ENCODE measurements at places on chromosomes 1 and 21. TPM values are rescaled to one million over a fixed set of nuclear protein-coding genes. Genes with fewer than 3 reads are reported as not detected.

Gene ZNF669
- 8.6 TPM for total RNA-seq

- no peak for DNase-seq
Measured at GRCh38 chr1:171366816-171367215, 52.8 kb downstream of the FMO4 start.

Gene HEYL
- 11.4 TPM for total RNA-seq

DNA sequence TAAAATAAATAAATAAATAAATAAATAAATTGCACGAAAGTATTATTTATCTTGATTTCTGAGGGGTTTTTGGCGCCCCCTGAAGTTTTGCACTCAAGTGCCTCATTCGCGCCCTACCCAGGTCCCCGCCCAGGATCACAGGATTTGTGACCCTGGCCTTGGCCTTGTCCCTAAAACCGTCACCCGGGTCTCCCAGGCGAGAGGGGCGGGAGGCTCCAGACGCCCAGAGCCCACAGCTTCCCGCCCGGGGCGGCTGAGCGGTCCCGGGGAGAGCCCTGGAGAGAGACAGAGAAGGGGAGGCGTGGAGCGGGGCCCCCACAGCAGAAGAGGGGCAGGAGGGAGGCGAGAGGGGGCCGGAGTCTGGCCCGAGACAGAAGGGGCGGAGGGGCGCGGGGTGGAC, 91.8 kb upstream of the CASZ1 start:
- no peak for DNase-seq

Gene NR1I3
- not detected for total RNA-seq

- no peak for DNase-seq
Measured at GRCh38 chr1:113747376-113747775, 11.9 kb downstream of the PHTF1 start.

DNA sequence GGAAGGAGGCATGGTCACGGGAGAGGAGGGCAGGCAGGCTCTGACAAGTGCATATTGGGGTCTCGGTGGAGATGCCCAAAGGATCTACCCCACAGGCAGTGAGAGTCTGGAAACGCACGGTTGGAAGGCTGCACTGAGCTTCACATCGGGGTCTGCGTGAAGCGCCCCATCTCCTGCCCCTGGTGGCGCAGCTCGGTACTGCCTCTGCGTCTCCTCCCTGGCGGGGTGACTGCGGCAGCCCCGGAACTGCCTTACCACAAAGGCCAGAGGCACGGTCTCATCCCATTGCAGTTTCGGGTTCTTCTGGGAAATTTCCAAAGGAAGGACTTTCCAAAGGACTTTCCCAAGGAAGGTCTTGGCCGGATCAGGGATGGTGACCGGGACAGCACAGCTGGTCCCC, 69.2 kb upstream of the AJAP1 start:
- no peak for DNase-seq

Gene GRHL3
- total RNA-seq = not detected

DNA sequence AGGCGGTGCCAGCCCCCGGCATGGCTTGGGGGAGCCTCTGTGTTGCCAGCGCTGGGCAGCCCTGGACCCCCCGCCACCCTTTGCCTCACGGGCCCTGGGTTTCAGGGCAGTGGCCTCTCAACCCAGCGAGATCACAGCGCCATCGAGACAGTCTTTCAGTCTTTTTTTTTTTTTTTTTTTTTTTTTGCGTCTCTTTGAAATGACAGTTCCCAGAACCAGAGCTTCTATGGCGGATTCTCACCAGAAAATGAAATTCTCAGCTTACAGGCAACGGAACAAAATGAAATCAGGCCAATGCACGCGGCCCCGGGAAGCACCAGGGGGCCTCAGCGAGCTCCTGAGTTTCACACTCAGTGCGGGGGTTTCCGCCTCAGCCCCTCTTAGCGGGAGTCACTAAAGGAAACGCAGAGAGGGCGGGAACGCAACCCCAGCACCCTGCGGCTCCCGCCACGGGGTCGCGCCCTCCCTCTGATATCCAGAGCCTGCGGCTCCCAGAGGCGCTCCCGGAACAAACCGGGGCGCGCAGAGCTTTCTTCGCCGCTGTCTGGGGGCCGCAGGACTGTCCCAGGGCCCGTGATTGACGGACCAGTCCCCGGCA, 8.0 kb upstream of the COL6A1 start:
- DNase-seq = peak; percentile 70

GRCh38 chr1:181010789-181011188, 11.9 kb downstream of the STX6 start:
- DNase-seq = no peak

Gene S100A14
- not detected for total RNA-seq

- DNase-seq = peak; percentile 79
Measured at GRCh38 chr1:109299558-109300343, 7.1 kb downstream of the MYBPHL start.

DNA sequence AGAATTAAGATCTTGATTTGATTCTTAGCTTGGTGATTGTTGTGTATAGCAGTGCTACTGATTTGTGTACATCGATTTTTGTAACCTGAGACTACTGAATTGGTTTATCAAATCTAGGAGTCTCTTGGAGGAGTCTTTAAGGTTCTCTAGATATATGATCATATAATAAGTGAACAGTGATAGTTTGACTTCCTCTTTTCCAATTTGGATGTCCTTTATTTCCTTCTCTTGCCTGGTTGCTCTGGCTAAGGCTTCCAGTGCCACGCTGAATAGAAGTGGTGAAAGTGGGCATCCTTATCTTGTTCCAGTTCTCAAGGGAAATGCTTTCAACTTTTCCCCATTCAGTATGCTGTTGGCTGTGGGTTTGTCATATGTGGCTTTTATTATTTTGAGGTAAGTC, 61.5 kb upstream of the LYST start:
- no peak for DNase-seq

Gene USP25
- total RNA-seq = 67.0 TPM

Gene OR2W3
- 1.5 TPM for total RNA-seq

- DNase-seq = no peak
Measured at GRCh38 chr1:25706146-25707089, 89.8 kb downstream of the MAN1C1 start.

DNA sequence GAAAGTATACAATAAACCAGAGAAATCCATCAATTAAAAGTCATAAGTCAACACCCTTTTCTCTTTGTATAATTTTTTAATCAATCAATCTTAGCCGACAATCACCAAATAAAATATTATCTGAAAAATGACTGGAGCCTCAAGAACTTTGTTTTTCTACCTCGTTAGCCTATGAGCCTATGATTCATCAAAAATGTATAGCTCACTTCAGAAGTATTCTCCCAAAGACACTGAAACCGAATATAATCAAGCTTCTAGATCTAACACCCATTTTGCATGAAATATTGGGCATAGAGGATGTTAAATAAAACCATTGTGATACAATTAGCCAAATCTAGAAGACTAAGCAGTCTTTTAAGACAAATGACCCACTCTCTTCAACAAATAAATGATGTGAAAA, 17.8 kb upstream of the RSBN1 start:
- no peak for DNase-seq

- DNase-seq = no peak
Measured at GRCh38 chr1:162677607-162678371, 45.5 kb downstream of the DDR2 start.

DNA sequence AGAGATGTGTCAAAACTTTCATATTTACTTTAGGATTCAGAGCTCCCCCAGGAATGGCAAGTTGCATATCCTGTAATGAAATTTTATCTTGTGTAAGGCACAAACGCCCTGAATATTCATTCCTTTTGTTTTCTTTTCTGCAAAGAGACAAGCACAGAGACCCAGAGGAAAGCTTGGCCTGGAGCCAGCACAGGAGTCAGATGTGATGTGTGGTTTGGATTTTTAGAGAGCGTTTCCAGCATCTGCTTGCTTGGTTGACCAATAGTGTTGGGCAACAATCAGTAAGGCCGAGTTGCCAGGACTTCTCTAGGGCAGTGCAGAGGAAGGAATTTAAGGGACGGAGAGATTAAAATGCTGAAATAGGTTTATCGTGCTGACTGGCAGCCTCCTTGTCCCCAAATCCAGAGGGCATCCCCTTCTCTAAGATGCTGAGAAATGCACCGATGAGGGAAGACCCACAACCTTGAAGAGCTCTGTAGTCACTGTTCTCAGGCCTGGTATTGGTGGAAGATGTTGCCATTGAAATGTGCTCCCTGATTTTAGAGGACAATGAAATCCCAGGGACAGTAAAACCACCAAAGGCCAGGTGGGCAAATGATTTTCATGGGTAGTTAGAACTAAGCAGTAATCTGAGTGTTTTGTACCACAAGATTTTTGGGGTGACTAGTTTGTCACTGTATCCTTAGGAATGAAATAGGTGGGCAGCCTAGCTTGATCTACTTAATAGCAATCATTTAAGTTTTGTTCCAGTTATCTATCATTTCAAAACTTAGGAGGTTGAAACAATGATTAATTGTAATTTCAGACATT, 37.9 kb upstream of the RHOU start:
- DNase-seq = peak; percentile 91

DNA sequence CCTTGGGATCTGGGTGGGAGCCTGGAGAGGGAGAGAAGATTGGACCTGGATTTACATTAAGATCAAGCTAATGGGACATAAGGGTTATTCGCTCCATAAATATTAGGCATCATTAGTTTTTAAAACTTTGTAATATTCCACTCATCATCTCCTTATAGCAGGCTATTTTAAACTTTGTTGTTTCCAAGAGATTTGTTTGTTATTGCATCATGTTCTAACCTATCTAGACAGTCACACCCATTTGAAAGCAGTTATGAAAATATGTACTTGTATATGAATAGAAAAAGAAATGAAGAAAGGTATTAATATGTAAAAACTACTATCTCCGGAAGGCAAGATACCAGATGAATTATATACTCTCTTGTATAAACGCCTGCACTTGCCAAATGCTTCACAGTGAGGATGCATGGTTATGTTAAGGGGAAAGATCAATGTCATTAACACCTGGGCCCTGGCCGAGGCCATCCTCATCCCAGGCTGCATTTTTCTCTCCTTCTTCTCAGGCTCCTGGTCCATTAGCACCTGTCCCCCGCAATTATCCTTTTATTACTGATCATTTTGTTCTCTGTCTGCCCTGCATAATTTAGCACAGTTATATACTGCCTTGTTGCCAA, 468.2 kb downstream of the MATN1 start:
- no peak for DNase-seq

DNA sequence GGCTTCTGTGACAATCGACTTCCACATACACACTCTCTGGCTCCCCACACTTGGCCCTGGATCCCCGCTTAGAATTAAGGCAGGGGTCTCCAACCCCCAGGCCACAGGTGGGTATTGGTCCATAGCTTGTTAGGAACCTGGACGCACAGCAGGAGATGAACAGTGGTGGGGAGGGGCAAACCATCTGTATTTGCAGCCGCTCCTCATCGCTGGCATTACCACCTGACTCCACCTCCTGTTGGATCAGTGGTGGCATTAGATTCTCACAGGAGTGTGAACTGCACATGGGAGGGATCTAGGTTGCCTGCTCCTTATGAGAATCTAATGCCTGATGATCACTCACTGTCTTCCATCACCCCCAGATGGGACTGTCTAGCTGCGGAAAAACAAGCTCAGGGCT, 16.0 kb downstream of the TRIM62 start:
- DNase-seq = no peak

DNA sequence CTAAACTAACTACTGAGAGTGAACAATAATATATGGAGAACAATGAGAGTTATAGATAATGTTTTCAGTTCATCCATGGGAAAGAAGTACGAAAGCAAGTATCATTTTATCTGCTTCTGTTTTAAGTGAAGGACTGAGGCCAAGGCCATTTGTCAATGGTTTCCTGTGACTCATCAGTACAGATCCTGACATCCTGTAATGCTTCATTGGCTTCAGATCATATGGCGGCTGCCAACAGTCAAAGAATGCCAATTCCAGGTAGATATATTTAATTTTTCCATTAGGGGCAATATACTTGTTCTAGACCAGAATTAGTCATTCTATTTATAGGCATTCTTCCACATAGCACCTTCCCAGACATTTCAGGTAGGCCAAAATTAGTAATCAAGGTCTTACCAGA, 97.3 kb downstream of the USH2A start:
- DNase-seq = no peak

Gene MIS18A
- 4.0 TPM for total RNA-seq

- no peak for DNase-seq
Measured at GRCh38 chr1:169110236-169110635, 3.7 kb downstream of the ATP1B1 start.

Gene FNBP1L
- 18.3 TPM for total RNA-seq

DNA sequence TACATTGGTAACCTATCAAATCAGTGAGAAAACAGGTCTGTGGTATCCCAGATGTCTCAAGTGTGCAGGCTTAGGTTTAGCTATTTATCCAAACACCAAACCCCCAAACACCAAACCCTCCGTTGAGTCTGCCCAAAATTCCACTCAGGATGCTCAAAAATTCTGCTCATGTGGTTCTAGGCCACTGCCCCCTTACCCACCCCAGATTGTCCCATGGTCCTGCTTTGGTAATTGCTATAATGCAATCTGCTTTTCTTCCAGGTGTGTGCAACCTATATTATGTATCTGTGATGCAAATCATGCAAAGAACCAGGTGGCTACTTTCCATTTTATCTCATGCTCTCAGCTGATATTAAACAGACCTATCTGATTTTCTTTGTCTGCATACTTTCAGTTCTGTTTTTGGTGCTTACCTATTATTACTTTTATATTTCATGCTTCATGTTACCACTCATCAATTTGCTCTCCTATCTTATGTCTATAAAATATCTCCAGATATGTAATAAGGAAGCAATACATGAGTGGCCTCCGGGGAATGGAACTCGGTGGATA, 123.7 kb downstream of the TOMM20 start:
- DNase-seq = no peak

- no peak for DNase-seq
Measured at GRCh38 chr1:209585672-209586071, 2.2 kb downstream of the CAMK1G start.

GRCh38 chr1:46673749-46674182, 2.1 kb downstream of the TEX38 start:
- no peak for DNase-seq

GRCh38 chr1:88685259-88685620, 1.2 kb downstream of the PKN2 start:
- no peak for DNase-seq
